Brain pericyte (primary cell): ENCODE measurements at places on chromosomes 1 and 21.

- no peak for DNase-seq
Observed at GRCh38 chr1:43533584-43533983, 2.9 kb downstream of the PTPRF start.

DNA sequence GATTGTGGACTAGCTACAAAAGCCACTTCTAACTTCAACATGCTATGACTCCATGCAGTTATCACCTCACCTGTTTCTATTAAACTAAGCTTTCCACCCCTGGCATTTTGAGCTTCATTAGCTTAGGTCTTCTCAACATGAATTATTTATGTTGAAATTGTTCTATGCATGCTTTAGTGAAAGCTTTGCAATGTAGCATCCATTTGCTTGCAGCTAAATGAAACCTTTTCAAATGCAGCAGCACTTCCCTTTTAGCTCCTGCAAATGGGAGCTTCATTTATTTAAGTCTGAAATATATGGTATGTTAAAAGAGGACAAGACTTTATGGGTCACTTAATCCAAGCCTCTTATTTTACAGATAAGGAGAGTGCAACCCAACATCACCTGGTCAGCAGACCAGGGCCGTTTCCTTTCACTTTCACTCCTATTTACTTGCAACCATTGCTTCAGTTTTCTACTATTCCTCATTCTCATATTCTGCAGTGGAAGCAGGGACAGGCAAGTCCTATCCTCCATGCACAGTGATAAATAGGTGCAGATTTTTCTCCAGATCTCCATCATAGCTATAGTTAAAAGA, 56.4 kb upstream of the SAMSN1 start:
- no peak for DNase-seq

DNA sequence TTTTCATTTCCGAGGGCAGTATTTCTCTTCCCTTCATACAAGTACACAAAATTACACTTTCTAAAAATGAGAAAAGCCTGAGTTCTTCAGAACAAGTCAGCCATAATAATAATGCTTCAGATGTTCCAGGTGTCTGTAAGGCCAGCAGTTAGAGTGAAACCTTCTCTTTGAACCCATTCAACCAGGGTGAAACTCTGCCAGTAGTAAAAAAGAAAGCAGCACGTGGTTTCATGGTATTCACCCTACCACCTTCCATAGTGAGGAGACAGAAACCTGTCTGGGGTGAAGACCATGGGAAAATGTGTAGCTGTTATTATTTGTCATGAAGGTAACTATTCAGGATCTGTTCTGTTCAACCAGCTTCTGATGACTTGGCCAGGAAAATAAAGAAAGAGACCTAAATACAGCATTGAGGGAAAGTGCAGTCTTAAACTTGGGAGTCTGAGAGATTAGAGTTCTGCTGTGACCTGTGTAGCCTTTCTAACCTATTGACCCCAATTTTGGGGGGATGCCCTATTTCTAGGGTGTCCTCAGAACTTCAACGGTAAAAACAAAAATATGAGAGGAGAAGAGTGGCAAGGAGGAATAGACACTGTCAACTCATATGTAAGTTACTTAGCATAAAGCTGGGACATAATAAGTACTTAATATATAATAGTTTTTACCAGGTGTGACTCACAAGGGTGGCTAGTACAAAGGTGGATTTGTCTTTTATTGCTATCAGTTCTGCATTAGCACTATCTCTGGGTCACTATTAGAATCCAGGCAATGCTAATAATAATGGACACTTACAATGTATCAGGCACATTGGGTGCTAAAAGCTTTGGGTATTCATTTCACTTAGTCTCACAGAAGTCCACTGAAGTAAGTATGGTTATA, 70.0 kb upstream of the TNFSF4 start:
- DNase-seq: no peak

DNA sequence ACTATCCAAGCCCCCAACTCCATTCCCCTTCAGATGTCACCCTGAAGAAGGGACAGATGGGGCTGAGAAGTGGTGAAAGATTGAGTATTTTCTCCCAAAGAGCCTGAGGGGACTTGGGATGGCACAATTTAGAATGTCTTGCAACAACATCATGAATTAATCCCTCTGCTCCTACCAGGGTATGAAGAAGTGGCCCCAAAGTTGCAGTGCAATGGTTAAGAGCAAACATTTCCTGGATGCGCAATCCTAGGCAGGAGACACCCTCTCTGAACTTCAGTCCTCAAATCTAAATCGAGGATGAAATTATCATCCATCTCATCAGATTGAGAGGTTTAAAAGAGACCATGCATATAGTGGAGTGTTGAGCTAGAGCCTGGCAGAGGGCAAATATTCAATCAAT, 28.6 kb upstream of the CITED4 start:
- no peak for DNase-seq

DNA sequence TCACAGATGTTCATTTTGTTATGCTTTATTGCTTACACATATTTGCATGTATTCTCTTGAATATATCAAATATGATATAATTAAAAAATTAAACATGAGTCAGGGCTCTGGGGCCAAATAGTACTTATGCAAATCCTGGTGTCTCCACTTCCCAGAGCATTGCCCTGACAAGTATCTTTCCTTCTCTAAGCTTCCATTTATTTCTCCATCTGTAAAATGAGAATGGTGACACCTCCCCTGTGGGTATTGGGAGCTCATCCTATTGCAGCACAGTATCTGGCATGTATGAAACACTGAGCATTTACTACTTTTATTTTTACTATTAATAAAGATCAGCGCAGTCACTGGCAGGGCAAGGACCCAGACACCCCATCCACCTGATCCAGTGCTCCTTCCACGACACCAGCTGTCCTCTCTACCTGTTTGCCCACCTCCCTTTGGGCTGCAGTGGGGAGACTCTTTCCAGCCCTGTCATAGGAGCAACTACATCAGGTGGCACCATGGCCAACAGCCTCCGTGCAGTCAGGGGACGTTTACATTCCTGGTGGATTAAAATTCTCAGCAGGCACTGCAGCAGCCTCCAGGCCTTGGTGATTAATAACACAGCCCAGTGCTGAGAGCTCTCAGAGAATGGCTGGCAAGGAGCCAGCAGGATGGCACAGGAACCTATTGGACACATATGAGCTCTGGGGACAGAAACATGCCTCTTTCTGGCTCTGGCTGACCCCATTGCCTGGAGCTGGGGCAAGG, 113.0 kb downstream of the DMRTB1 start:
- DNase-seq: no peak

DNA sequence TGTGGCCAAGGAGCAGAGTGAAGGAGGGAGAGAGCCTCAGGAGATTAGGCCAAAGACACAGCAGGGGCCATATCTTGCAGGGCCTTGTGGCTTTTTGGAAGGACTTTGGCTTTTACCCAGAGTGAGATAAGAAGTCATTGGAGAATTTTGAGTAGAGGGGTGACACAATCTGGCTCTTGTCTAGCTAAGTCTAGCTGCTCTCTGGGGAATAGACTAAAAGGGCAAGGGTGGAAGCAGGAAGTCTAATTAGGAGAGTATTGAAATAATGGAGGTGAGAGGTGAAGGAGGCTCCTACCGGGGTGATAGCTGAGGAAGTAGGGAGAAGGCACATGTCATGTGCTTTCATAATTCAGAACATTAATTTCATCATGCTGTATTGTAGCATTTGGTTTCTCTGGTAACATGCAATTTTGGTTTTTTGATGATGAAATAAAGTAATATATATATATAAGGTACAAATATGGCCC, 34.3 kb upstream of the KCNA3 start:
- DNase-seq: no peak

DNA sequence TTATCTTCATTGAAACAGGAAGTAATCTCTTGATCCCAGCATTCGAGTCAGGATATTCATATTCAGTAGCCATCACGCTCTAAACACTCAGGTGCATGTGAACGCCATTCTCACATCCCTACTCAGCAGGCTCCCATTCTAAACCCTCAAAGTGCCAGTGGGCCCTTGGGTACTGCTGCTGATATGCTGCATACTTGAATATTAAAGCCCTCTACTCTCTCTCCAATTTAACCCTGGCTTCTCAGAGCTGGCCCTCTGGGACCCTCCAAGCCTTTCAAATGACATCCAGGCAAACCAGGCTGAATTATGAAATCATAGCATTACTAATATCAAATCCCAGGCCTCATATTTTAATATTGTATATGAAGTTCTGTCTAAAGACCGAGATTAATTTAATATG, 468.2 kb downstream of the NUF2 start:
- DNase-seq: no peak

- no peak for DNase-seq
Observed at GRCh38 chr1:56194701-56195300, 384.6 kb downstream of the PLPP3 start.

GRCh38 chr1:235838021-235838420, 28.7 kb downstream of the LYST start:
- no peak for DNase-seq

DNA sequence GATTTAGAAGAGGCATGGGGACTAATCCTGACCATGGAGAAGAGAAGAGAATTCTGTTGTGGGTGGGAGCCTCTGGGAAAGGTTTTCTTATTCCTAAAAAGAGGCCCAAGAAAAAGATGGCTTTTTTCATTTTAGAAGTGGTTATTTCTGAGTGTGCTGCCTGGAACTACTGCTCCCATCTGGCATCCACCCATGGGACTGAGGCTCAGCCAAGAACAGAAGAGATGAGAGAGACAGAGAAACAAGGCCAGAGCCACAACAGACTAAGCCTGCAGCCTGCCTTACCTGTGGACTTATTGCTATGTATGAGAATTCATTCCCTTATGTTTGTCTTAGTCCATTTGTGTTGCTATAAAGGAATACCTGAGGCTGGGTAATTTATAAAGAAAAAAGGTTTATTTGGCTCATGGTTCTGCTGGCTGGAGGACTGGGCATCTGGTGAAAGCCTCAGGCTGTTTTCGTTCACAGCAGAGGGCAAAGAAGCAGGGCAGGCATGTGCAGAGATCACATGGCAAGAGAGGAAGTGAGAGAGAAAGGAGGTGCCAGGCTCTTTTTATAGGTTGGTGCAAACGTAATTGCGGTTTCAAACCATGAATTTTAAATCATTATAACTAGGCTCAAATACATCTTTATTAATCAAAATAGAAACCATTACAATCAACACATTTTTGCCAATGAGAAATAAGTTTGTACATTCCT, 57.5 kb upstream of the PRDM2 start:
- no peak for DNase-seq

GRCh38 chr1:111593403-111594305, 25.9 kb upstream of the RAP1A start:
- DNase-seq: no peak

DNA sequence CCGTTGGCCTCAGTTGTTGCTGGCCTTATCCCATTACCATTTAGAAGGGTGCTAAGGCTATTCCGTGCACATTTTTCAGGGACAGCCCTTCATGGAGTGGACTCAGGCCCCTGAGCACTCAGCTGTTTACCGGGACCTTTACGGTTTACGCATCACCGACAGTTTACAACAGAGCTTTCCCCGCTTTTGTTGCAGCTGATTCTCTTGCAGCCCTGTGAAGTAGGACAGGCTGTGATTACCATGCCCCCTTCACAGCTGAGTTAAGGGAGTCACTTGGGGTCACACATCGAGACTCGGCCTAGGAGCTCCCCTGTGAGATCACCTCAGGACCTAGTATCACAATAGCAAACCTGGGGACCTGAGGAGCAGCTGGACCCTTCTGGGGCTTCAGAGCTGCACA, 41.9 kb downstream of the PTPRF start:
- DNase-seq: no peak

DNA sequence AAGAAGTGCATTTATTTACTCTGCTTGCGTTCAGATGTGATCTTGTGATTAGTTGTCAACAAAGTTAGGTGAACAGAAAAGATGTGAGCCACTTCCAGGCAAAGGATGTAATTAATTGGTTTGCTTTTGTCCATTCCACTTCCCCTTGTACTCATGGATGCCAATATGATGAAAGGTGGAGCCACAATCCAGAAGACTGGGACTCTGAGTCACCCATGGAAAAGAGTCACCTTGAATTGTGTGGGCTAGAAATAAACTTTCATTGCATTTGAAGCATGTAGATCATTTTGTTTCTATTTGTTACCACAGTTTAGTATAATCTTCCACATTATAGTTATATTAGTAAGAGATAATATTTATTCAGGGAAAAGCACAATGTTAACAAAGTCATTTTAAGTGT, 684.2 kb downstream of the LTN1 start:
- no peak for DNase-seq

- DNase-seq: no peak
Observed at GRCh38 chr1:41277371-41277975, 35.4 kb upstream of the SCMH1 start.

- no peak for DNase-seq
Observed at GRCh38 chr1:11620924-11621323, 33.3 kb downstream of the FBXO2 start.

DNA sequence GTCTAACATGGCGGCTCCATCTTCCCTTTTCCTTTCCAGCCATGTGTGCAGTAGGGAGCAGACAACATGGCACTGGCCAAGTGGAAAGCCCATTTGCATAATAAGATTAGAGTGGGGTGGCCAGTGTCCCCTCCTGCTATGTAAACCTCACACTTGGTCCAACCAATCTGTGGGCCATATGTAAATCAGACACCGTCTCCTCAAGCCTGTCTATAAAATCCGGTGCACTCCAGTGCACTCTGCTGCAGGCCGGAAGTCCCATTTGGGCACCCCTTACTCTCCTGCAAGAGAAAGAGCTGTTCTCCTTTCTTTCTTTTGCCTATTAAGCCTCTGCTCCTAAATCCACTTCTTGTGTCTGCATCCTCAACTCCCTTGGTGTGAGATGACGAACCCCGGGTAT, 44.1 kb downstream of the OLFML3 start:
- DNase-seq: no peak

DNA sequence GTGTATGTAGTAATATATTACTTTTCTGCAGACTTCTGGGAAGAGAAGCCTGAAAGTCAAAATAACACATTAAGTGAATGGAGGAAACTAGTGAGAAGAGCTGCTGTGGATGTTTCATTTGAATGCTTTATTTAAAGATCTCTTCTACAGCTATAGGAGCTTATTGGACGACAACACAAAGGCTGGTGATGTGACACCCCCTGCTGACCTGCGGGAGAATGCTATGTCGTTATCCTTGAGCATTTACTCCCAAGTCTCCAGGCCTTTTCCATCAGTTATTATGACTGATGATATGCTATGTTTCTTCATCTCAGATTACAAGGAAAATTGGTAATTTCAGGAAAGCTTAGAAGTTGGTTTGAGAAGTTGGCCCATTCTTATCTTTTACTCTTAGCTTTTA, 22.3 kb upstream of the PLA2G4A start:
- no peak for DNase-seq

- no peak for DNase-seq
Observed at GRCh38 chr1:49297783-49298182, 521.1 kb upstream of the BEND5 start.

GRCh38 chr1:58845942-58846341, 62.1 kb upstream of the JUN start:
- DNase-seq: no peak
